ENCODE measurements at places on chromosomes 2 and 18.
A peak's percentile ranks its signal among the peaks of the same experiment; 100 is the strongest.

DNA sequence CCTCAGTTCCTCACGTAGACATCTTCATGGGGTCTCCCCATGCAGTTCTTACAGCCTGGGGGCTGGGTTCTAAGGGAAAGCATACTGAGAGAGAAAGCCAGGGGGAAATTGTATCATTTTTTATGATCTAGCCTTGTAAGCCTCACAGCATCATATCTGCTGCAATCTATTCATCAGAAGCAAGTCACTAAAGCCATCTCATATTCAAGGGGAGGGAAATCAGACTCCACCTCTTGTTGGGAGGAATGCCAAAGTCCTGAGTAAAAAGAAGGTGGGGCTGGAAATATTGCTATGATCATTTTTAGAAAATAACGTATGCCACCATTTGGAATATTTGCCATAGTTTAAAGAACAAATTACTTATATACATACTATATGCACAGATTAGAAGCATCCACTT is 304.6 kb downstream of the TXNL1 start:
- DNase-seq: no peak

GRCh38 chr2:74070991-74071390 is 76.7 kb downstream of the BOLA3 start:
- DNase-seq: no peak

DNA sequence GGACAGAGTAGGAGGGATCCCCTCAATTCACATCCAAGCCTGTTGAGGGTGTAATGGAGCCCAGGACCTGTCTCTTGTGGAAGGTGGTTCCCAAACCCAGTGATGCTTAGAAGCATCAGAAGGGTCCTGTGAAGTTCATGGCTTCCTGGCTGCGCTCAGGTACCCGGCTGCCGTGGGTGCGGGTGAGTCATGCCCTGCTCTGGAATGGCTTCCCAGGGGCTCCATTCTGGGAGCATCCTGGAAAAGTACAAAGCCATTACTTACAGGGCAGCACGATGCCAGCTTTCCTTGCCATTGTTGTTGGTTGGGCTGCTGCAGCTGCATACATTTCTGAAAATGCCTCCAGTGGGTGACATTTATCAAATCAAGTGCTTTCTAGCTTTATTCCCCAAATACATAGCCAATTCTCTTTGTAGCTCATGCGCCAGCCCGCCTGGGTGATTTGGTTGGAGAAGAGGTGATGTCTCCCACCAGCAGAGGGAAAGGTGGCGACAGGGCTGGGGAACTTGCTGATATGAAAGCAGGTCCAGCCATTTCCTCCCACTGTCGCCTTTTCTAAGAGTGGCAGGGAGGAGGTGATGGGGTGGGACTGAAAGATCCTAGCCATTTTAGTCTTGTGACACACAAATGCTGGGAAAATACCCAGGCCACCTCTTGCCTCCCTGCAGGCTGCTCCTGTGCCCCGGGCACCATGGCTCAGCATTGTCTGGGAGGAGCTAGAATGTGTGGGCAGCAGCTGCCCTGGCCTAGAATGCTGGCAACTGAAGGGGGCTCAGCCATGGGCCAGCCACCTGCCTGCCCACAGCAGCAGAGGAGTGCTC is 65.9 kb upstream of the HPCAL1 start:
- DNase-seq: no peak

GRCh38 chr2:143473216-143473615 is 344.0 kb downstream of the ARHGAP15 start:
- peak; percentile 22 for DNase-seq

- no peak for DNase-seq
These were observed 122.2 kb downstream of the RBMS1 start for GRCh38 chr2:160371251-160372009.

GRCh38 chr2:25421289-25421688 is 79.6 kb upstream of the DNMT3A start:
- no peak for DNase-seq

DNA sequence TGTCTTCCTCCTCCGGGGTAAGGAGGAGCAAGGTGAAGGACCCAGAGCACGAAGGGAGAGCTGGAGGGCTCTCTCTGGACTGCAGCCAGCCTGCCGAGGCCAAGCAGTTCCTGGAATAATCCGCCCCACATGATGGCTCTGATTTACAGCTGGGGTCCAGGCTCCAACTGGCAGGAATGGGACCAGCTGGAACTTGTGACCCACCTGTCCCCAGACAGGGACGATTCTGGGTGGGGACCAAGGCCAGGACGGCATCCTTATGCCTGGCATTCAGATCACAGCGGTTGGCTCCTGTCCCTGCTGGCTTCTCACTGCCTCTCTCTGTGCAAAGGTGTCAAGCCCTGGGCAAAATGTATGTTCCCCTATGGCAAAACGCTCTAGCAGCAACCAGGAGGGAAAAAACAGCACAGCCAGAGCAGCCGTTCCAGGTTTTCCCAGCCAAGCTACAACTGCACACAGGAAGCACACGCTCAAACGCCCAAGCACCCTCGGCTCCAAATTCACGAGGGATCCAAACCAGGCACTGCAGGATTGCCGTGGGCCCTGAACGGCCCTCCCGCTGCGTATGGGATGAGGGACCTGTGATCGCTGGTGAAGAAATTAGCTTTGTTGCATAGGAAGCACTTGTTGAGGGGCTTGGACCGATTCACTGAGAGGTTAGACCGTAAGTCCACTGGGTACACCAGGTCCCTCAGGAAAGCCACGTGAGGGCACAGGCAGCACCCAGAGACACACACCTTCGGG is 35.8 kb downstream of the FAM178B start:
- no peak for DNase-seq

GRCh38 chr2:43233218-43234212 is 7.1 kb upstream of the ZFP36L2 start:
- DNase-seq: no peak

DNA sequence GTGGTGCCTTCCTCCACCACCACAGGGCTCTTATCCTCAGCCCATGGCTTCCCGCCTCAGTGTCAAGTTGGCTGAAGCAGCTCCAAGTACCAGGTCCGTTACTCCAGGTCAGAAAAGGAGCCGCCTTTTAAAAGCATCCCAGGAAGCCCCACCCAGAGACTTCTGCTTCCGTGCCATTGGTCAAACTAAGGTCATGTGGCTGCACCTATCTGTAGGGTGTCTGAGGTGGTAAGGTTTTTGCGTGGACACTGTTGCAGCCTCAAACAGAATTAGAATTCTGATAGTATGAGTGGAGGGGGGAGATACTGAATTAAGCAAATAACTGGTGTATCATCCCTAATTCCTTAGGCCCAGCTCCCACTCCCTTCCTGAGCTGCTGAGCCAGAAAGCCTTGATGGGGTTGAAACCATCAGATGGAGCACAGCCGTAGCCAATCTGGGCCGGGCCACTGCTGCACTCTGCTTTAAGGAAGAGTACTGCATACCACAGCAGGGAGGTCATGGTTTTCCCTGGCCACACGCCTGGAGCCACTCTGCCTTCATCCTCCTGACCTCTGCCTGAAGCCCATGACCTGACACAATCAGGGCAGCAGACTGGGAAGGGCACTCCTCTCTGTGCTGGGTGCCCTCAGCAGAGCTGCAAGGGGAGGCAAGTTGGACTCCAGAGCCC is 8.4 kb downstream of the TMEM247 start:
- DNase-seq: peak; percentile 84

GRCh38 chr18:5584746-5585417 is 41.1 kb upstream of the EPB41L3 start:
- DNase-seq: no peak

DNA sequence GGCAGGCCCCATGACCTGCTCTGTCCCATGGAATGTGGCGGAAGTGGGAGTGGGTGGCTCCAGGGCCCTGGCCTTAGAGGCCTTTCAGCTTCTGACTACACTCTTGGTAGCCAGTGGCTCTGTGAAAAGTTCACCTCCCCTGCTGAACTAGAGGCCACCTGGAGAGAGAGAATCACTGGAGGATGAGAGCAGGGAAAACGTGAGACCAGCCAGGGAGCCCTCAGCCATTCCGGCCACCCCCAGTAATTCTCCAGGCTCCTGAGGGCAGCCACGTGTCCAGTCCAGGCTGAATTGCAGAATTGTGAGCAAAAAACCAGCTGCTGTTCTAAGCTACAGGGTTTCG is 10.5 kb downstream of the COLEC12 start:
- DNase-seq: no peak

DNA sequence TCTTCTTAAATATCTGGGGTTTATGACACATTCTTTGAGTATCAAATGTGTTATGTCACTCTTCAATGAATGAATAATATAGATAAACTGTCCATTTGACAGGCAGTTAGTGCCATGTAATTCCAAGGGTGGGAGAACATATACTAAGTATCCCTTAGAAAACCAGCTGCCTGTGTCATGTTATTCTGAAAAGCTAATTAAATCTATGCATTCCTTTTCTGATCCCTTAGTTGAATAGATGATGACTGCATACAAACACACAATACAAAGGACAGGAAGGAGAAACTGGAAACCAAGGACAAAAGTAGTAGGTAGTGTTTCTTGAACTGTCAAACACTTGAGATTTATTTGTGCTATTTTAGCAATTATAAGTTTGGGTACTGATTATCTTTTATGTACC is 8.3 kb downstream of the ARHGAP28 start:
- no peak for DNase-seq

DNA sequence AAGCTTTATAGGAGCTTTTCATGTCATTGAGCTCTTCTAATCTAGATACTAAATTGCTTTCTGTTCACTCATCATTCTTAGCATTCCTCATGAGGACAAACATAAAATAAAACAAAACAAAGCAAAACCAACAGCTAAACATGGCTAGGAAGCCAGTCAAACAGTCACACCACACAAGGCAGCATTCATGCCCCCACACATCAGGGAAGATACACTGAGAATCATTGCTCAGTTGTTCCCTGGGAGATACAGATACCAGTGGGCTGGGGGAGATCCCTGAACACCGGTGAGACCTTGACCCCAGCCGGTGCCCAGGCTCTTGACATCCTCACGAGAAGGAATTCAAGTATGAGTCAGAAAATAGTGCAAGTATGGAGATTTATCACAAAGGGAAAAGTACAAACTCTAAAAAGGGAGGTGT is 177.9 kb upstream of the ARL4C start:
- peak; percentile 60 for DNase-seq

- no peak for DNase-seq
These were observed 298.7 kb downstream of the RND3 start for GRCh38 chr2:150188800-150189199.

DNA sequence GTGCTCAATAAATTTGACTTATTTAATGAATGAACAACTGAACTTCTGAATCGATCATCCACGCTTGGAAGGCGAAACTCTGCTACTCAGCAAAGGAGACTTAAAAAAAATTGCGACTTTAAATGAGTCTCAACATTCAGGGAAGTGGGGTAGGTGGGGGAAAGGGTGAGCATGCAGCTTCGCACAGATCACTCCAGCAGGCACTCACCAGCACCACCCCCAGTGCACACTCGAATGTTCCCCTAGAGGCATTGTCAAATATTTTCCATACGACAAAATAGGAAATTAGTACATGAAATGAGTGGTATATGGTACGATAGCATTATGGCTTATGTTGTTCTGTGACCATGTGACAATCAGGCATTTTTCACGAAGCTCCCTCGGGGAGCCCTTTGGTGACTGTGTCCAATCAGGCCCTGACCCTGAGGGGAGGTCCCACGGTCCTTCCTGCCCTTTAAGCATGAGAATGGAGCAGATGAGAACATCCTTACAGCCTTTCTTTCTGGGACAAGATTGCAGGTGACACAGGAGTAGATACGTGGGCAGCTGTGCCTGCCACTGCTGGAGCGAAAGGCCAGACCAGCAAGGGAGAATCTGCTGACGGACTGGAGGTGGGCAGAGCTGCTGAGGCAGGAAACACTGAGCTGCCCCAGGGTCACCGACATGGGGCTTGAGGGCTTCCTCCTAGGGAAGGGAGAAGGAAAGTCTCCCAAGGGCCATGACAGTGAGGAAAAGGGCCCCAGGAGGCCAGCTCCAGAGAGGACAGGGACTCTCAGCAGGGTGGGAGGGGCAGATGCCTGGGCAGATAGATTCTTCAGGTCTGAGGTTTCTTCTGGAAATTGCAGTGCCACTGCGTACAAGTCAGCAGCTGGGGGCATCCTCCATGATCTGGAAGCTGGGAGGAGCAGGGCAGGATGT is 101.3 kb upstream of the ID2 start:
- DNase-seq: no peak

GRCh38 chr2:37775908-37776250 is 104.4 kb upstream of the CDC42EP3 start:
- DNase-seq: peak; percentile 47

DNA sequence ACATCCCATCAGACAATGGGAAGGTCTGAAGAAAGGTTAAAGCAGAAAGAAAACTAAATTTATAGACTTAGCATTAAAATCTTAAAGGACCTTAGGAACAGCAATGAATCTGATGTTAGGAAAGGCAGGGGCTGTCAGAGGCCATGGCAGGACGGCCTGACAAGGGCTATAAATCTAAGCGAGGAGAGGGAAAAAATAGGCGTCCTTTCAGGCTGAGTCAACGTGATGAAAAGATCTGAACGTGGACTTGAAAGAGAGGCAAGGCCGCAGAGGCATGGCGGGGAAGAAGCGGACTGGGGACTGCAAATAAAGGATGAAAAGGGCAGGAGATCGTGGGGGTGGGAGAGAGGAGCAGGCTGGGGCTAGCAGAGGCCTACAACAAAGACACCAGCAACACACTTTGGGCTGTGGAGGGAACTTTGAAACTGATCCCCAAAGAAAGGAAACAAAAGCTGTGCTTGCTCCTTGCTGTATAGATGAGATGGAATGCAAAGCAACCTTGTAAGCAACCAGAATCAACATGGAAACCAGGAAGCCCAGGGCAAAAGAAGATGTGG is 145.6 kb downstream of the NRP2 start:
- DNase-seq: no peak

GRCh38 chr2:49289711-49290110 is 135.4 kb upstream of the FSHR start:
- DNase-seq: no peak

DNA sequence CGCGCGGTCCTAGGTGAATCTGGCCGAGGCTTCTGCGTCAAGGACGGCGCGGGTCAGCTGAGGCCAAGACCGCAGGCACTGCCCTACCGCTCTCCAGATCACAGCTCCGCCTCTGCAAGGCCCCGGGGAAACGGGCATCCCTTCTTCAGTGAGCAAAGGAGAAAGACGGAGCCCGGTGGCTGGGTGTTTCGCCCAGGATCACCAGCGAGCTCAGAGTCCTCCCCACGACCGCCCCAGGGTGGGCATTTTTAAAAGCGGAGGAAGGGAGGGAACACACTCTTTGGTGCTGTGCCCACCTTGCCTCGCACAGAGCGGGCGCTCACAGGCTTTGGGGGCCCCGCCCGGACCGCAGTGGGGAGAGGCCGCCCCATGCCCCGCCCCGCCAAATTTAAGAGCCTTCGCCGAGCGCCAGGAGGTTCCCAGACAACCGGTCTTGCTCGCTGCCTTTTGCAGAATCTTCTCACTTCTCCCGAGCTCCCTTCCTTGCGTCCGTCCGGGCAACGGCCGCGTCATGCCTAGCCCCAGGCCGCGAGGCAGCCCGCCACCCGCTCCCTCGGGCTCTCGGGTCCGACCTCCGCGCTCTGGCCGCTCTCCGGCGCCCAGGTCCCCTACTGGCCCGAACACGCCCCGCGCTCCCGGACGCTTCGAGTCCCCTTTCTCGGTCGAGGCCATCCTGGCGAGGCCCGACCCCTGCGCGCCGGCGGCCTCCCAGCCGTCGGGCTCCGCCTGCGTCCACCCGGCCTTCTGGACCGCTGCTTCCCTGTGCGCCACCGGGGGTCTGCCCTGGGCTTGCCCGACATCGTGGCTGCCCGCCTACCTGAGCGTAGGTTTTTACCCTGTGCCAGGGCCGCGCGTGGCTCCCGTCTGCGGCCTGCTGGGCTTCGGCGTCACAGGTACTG is at the start of gene NOTO:
TSS of gene NOTO (plus strand) at position 419 of the 899 bp plus-strand sequence. CDS start at position 512, 93 bp downstream.
- DNase-seq: no peak

Measured in hepatic stellate cell (primary cell).